GM04504 (cell line): ENCODE measurements at places on chromosomes 1 and 21.

- DNase-seq: no peak
Observed at GRCh38 chr21:45584786-45585185, 42.5 kb upstream of the SLC19A1 start.

DNA sequence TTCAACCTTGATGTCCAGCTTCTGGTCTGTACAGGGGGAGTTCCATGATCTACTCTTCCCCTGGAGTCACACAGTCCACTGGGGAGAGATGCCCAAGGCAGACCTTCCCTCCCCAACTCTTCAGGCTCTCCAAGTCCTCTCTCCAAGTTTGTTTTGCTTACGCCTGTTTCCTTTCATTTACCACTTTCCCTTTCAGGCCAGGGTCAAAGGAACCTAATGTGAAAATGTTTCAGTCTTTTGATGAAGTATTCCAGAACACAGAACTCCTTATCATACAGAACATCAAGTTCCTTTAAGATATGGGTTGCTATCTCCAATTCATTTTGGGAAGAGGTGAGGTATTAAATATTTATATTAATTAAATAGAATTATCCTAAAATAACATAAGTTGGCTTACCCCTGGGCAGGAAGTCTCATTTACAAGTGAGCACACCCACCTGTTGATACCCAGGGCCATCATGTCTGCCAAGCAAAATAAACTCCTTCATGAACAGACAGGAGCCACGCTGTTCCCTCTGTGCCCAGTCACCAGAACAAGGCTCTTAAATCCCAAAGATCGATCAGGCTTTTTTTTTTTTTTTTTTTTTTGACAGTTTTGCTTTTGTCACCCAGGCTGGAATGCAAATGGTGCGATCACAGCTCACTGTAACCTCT is 82.2 kb upstream of the LYST start:
- no peak for DNase-seq

- no peak for DNase-seq
Observed at GRCh38 chr1:61748566-61748965, 6.3 kb downstream of the PATJ start.

DNA sequence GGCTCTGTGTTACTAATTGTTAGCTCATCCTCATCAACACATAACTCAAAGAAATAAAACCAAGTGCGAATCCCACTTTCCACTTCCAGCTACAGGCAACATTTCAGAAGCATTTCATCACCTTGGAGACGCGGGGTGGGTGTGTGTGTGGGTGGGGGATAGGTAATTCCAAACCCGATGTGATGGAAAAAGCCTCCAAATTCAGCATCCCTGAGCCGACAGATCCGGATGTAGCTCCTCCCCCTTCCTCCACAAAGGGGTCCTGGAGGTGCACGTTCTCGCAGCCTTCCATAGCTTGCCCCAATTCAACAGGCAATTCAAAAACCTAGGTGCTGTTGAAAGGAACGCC is 486 bp downstream of the HSPA13 start:
- peak; percentile 5 for DNase-seq

GRCh38 chr1:226821719-226822085 is 48.7 kb upstream of the PSEN2 start:
- DNase-seq: no peak

DNA sequence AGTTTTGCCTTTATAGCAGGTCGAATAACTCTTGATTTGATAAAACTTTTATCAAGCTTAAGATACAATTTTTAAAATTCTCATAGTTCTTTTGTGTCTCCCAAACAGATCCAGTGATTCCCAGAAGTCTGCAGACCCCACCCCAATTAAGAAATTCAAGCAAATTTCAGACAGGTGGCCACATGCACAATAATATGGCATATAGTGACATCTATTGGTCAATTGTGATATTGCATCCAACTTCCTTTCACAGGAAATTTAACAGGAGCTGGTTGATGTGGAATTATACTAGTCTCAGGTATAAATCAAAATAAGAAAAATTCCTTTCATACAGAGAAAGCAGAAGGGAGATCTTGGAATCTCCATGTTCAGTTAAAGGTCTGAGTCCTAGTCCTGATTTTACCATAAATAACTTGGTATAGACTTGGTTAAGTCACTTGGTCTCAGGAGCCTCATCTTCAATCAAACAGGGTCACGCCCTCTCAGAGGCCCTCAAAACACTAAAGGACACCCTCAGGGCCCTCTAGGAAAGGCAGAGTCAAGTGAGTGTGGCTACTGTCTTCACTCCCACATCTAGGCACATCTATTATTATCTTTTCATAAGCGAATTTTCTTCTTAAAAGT is 24.1 kb downstream of the PIGM start:
- no peak for DNase-seq

GRCh38 chr1:43247256-43247921 is 22.4 kb upstream of the TMEM125 start:
- no peak for DNase-seq

- DNase-seq: no peak
Observed at GRCh38 chr1:56194701-56195300, 384.6 kb downstream of the PLPP3 start.

GRCh38 chr1:42735477-42736105 is 4.4 kb downstream of the CLDN19 start:
- no peak for DNase-seq

DNA sequence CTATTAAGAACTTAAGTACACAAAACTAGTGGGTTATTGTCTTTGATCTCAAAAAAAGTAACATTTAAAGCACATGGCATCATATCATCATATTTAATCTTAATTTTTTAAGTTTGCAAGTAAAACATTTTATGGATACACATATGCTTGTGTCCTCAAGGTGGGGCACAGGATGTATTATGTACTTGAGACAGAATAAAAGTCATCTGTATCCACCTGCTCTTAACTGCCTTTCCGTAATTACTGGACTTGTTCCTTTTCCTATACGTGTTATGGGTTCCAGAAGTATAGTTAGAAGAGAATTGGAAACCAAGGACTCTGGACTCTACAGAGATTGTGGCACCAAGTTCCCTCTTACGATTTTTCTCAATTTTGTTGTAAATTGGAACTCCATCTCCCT is 79.4 kb downstream of the FCRL5 start:
- no peak for DNase-seq

GRCh38 chr1:46188295-46189030 is 9.8 kb downstream of the POMGNT1 start:
- DNase-seq: no peak

GRCh38 chr1:158045639-158046038 is 52.2 kb downstream of the KIRREL1 start:
- DNase-seq: peak; percentile 48
